ENCODE measurements at places on chromosomes 11 and 22.

DNA sequence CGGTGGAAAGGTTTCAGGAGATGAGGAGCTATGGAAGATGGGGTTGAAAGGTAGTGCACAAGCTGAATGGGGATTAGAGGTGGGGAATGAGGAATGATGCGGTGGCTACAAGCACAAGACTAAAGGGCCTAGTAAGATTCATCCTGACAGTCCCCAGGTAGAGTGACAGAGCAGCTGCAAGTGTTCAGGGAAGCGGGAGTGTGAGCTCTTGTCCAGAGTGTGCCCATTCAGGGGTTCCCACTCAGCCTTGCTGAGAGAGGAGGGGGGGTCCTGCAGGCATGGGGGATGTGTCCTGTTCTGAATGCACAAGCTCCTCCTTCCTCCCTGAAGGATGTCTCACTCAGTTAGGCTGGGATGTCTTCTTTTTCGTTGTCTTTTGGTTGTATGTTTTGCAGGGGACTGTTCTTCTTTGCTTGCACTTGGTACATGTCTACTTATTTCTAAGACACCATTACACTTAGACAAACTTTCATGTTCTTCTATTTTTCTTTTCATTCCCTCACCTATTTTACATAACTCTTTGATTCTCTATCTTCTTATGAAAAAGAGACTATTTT lies 25.8 kb upstream of the CLPB start:
- no peak for DNase-seq

- DNase-seq: no peak
These were observed 19.4 kb upstream of the POLA2 start for GRCh38 chr11:65242389-65242788.

GRCh38 chr11:93128574-93128973 lies 69.2 kb downstream of the SLC36A4 start:
- DNase-seq: no peak

DNA sequence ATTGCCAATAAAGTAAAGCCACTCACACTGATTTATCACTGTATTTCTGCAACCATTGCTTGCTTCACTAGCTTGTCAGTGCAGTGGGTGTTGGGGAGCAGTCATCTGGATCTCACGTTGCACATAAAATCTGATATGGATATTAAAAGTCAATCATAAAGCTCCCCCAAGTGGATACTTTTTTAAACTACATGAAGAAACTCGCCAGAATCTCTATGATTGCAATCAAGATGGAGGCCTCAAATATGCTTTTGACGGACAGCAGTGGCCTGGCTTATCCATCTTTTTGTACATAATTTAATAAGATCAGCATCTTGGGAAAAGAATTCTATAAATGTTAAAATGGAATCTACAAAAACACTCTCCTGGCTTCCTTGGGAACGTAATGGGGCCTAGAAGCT lies 137.7 kb downstream of the WT1 start:
- no peak for DNase-seq

GRCh38 chr11:104522123-104522522 lies 358.2 kb upstream of the PDGFD start:
- no peak for DNase-seq

DNA sequence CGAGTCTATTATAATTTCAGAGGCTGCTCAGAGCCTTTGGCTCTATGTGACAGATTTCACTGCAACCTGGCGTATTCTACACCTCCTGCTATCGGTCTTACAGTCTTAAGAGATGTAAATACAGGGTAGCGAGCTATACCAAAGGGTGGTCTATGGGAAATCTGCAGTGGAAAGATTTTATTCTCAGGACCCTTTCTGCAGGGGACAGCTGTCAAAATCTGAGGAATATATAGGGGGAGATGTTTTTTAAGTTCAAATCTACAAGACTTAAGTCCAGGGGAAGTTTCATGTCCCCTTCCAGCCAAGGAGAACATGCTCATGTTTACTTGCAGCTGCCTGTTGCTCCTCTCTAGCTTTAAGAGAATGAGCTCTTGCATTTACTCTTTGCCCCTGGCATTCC lies 62.7 kb downstream of the MICAL2 start:
- no peak for DNase-seq

GRCh38 chr22:24752088-24752623 lies 22.4 kb downstream of the PIWIL3 start:
- no peak for DNase-seq

DNA sequence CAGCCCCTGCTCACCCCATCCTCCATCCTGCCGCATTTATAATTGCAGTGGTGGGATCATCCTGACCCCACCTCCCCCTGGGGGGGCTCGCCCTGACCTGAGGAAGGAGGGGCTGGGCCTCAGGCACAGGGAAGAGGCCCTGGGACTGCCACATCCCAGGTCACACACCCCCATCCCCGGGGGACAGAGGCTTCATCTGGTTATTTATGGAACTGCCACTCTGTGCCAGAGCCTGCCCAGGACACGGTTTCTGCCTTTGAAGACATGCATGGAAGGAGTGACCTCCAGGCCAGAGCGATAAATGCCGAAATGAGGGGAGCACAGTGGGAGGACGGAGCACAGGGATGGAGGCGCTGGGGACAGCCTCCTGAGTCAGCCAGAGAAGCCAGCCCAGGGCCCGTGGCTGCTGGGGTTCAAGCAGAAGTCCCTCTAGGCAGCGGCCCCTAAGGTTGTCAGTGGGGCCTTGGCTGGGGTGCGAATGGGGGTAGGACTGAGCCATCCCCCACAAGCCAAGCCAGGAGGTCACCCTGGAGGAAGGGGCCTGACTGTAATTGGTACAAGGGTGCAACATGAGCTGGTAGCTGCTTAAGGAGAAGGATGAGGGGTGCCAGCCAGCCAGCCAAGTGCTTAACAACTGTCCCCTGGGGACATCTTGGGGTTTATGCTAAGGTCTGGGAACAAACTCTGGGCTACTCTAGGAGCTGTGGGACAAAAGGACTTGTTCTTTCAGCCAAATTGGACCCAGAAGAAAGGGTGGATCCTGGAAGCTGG lies 51.4 kb upstream of the SHISAL1 start:
- no peak for DNase-seq

GRCh38 chr11:134497586-134497985 lies 85.5 kb upstream of the B3GAT1 start:
- no peak for DNase-seq

GRCh38 chr11:65410936-65411680 lies 11.5 kb upstream of the NEAT1 start:
- DNase-seq: no peak

DNA sequence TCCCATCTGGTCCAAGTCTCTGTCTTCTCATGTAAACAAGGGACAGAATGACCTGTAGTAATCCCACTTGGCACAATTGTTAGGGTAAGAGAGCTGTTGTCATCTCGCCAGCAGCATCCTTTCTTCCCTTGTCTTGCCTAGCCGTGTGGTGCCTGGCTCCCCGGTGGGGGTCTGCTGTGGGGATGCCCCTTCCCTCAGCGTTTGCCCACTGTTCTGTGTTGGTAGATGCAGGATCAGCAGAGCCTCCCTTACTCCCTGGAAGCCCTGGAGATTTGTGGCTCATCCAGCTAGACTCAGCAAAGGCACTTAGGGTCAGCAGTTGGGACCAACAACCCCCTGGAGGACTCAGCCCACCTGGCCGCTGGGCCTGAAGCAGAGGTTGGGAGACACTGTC lies 13.0 kb downstream of the ACO2 start:
- DNase-seq: no peak

DNA sequence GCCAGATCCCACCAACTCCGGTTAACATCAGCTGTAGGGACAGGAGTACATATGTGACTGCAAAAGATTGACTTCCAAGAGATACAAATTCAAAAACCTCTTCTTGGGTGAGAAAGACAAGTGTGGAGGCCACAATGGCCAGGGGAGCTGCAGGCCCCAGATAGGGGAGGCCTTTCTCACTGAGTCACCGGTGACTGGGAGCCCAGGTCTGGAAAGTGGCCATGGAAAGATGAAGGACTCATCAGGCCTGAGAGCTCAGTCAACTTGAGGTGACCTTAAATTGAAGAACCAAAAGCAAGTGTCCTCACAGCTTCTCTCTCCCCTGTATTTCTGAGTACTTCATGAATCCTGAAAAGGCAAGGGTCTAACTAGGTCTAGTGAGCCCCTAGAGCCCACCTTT lies 90.4 kb upstream of the CLPB start:
- no peak for DNase-seq

- DNase-seq: no peak
These were observed 809.1 kb downstream of the BRD1 start for GRCh38 chr22:49018601-49019000.

All from T-helper 9 cell (primary cell).